Stimulated activated CD8-positive, alpha-beta memory T cell treated with anti-CD3 and anti-CD28 coated beads, Interleukin-15, amount 100 ng/mL, for 48 hours (primary cell): ENCODE measurements at places on chromosomes 2 and 18.

DNA sequence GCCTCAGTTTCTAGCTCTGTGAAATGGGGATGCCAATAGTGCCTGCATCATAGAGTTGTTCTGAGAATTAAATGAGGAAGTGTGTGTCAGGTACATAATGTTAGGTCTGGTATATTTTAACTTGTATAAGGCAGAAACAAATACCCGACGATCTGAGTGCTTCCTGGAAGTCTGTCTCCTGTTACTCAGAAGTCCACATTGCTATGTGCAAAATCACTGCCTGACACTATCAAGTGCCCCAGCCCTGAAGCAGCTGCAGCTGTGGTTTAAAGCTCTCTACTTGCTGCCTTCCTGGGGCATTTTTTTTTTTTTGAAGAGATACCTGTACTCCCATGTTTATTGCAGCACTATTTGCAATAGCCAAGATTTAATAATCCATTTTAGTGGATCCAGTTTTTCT, 125.3 kb downstream of the SLC4A3 start:
- DNase-seq, result no peak

DNA sequence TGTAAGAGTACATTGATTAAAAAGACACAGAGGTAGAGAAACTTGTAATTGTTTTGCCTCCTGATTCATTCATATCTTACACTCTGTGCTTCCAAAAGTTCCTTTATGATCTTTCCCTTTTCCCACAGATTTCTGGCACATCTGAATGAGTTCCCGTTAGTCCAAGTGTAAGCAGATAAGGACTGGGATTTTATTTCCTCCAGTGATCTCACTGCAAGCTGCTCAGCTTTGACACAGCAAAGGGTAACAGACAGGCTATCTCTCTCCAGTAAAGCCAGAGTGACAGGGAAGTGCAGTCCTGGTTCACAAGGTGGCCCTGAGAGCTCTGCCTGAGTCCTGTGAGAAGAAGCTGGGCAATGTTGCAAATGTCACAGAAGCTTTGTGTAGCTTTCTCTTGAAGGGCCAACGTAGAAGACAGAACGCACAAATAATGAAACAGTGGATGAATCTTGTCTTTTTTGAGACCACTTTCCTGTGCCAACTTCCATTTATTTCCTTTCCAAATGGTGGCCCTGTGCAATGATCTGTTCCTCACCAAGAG, 32.5 kb upstream of the KCNE4 start:
- DNase-seq, result no peak

- DNase-seq, result no peak
Measured at GRCh38 chr2:48313036-48313877, 216.7 kb upstream of the STON1 start.

DNA sequence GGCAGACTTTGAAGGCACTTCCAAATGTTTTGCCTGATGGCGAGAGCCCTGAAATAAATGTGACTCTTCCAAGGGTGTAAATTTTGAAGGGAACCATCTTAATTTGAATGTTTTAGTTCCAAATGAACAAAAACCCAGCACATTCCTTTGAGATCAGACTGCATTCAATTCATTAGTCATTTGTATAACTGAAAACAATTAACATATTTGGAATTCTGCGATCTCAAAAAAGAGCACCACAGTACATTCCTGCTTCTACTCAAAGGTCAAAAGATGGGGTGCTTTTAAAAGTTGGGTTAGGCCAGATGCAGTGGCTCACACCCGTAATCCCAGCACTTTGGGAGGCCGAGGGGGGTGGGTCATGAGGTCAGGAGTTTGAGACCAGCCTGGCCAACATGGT, 38.2 kb upstream of the CHRNA1 start:
- no peak for DNase-seq

- no peak for DNase-seq
Measured at GRCh38 chr18:3710712-3711301, 260.8 kb downstream of the TGIF1 start.

DNA sequence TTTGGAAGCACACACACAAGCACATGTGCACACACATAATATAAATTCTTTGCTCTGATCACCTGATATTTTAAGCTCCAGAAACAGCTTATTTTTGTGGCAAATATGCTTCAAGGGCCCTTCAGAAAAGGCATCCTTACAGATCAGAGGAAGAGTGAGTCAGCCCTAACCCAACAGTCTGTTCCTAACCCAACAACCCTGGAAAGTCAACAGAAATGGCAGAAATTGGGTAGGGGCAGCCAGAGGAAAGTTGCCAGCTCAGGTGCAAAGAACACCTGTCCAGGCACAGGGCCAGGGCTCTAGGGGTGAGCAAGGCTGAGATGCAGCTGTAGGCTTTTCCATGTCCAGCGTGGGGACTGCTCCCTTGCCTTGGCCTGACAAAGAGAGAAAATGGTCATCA, 6.4 kb upstream of the NCKAP5 start:
- DNase-seq, result no peak

GRCh38 chr2:57821088-57821487, 225.5 kb upstream of the VRK2 start:
- DNase-seq, result no peak
